Femur (tissue), 1 donor: ENCODE measurements at places on chromosomes 3 and 15.

- DNase-seq: peak; percentile 46
Measured at GRCh38 chr15:26873846-26874245, 7.0 kb downstream of the GABRA5 start.

DNA sequence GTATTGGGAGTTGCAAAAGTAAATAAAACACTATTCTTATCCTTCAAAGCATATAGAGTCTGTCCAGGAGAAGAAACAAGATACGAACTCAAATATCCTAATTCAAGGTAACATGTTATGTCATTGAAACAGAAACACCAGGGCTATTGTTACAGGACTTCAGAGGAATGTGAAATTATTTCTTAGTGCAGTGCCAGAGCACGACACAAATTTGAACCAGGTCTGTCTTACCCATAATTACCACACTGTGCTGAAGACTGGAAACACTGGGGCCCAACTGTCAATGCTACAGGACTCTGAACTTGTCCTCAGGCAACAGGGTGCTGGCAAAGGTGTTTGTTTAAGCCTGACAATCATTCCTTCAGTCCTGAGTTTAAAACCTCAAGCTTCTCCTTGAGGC is 633.6 kb upstream of the UBE2E2 start:
- no peak for DNase-seq

DNA sequence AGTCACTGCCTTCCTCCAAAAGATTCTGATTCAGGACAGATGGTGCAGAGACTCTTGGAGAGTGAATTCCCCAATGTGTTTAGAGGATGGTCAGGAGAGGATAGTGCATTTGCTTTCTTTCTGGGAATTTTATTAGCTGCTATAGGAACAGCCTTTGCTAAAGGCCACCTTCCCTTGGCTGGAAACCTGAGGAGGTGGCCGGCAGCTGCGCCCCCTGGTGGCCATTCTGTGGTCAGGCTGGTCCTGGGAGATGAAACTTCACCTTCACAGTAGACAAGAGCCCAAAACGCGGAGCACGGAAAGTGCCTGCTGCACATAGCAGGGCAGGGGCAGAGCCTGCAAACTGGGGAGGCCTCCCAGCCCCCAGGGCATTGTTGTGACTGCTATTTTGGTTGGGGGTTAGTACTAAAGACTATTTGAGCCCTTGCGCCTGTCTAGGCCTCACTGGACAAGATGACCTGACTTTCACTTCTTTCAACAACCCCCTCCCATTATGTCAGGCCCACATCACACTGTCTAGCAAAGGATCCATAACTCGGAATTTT is 34.3 kb downstream of the SEC22C start:
- peak; percentile 74 for DNase-seq

GRCh38 chr3:102016417-102016816 is 167.1 kb downstream of the NFKBIZ start:
- no peak for DNase-seq

GRCh38 chr3:194103983-194104751 is 31.8 kb upstream of the HES1 start:
- peak; percentile 38 for DNase-seq

GRCh38 chr3:119295816-119296726 is 1.9 kb downstream of the ARHGAP31 start:
- DNase-seq: no peak

DNA sequence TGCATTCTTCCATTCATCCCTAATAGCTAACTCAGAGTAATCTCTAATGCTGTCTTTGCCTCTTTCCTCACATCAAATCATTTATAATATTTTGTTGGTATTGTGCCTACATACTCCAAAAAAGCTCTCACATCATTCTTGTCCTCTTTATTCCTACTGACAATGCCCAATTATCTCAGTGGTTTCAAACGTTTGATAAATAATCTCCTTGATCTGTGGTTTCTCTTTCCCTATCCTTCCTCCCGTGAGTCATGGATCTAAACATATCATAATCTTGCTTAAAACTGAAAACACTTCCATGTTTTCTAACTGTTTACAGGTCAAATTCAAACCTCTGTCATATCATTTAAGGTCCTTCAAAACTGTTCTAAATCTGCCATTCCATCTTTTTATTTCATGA is 115.1 kb downstream of the CNTN6 start:
- no peak for DNase-seq

- no peak for DNase-seq
Measured at GRCh38 chr15:79310612-79310984, 314 bp upstream of the TMED3 start.

DNA sequence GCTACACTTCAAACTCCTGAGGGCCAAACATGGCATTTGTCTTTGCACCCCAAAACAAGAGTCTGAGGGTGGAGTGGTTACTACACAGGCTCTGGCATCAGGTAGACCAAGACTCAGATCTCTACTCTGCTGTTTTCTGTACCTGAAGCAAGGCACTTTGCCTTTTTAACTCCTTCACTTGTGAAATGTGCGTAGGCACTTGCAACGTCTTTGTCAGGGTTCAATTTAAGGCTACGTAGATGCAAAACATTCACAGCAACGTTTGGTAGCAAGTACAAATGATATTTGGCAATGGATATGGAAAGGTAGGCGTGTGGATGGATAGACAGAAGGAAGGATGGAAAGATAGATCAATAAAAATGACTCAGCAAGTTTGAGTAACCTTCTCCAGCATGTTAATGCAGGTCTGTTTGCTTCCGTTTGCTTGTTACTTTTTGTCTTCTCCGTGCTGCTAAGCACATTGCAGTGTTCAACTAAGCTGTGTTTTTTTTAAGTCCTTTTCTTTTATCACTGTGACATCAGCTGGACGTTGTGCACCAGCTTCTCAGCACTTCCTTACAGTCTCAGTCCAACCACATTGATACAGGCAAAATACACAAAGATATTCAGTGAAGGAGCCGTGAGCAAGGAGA is 100.7 kb downstream of the LRTM1 start:
- DNase-seq: no peak

DNA sequence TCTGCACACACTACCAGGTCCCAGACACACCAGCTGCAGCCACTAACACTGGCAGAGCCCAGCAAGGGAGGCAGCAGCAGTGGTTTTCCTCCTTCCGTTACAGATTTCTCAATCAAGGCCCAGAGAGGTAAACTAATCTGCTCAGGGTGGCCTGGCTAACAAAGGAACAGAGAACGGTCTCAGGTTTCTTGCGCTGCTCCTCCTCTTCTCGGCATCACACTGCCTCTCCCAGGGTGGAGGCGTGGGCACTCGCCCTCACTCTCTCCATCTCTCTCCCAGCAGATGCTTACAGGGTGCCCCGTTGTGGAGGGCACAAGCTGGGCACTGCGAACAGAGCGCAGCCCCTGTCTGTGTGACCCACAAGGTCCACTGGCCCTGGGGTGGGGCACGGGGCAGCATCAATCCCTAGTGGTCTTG is 228.7 kb downstream of the VPS13C start:
- no peak for DNase-seq

- no peak for DNase-seq
Measured at GRCh38 chr3:98874602-98875249, 26.8 kb downstream of the DCBLD2 start.

DNA sequence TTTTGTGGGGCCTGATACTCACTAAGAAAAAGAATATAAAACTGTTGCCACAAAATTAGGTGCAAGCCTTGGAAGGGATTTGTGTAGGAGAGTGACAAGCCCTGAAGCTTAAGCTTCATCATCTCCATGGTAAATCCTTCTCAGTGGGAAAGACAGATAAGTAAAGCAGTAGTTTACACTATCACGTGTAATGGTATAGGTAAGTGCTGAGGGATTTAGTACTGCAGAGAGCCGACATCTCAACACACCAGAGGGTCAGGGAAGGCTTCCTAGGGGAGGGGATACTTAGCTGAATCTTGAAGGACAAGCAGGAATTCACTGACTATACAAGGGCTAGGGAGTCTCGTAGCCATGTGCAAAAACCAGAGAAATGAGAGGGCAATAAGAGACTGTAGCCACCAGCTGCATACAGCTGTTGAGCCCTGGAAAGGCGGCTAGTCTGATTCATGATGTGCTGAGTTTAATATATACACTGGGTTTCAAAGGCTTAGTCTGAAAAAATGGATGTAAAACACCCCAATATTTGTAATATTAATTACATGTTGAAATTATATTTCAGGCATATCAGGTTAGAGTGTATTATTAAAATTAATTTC is 11.1 kb downstream of the SLC24A1 start:
- DNase-seq: no peak

DNA sequence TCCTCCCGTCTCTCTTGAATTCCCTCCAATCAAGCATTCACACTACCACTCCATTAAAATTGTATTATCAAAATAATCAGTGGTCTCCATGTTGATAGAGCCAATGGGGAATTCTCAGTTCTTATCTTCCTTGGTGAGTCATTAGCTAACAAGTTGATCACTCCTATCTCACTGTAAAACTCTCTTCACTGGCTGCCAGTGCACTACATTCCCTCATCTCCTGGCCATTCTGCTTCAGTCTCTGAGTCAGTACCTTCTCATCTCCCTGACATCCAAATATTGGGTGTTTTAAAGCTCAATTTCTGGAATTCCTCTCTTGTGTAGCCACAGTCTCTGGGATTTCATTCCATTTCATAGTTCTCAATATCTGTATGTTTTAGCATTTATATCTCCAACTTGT is 175.2 kb downstream of the ALDH1A2 start:
- no peak for DNase-seq

DNA sequence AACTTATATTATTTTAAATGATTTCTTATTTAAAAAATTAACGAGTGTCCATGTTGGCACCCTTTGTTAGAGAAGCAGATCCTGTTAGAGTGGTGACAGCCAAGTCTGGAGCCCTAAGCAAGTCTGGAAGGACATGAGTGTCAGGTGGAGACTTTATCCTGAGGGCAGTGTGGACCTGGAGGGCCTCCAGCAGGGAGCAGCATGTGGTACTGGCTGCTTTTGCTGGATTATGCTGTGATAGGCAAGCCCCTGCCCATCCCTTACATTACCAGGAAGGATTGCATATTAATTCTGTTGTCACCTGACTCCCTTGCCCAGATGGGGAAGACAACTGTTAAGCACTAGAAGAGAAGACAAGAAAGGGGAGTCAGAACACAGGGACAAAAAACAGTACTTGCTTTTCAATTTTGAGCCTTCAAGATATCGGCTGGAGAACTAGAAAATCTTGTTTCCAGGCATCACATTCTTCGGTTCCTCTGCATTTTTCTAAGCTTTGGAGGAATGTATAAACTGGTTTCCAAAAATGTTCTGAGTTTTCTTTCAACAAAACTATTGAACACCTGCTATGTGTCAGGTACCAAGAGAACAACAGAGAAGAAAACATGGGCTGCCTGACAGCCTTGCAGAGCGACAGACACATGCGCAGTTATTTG is 22.7 kb downstream of the ZNF860 start:
- no peak for DNase-seq

DNA sequence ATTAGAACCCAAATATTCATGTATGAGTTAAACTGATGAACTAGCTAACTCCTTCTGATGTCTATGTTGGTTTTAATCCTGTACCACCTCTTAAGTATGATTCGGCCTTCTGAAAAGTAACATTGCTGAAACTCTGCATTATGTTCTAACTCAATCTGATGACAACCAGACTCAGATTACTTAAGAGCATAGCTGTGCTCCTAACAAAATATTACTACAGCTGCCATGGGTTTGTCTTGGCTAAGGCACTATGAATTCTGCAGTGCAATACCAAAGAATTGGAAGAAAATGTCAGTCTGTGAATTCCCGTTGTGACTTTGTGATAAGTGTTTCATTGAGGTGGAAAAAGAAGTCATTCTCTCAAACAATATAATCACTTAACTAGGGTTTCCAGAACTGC is 224.4 kb downstream of the ZMAT3 start:
- no peak for DNase-seq
